ENCODE measurements at places on chromosomes 13 and 19. TPM values are rescaled to one million over a fixed set of nuclear protein-coding genes. Genes with fewer than 3 reads are reported as not detected.

DNA sequence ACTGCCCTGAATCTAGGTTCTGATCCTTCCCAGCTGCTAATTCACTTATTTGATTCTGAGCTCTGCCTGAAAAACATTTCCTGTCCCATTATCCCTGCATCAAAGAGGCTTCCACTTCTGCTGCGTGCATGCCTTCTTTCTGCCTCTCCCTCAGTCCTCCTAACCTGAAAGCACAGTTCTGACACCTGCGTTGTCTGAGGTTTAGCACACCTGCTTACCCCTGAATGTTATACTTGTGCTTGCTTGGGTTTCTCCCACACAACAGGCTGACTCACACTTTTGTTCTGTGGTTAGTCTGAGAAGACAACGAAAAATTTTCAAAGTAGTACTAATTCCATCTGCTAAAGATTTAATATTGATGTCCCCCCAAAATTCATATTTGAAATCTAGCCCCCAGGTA lies 3.1 kb upstream of the SOHLH2 start:
- DNase-seq: no peak

DNA sequence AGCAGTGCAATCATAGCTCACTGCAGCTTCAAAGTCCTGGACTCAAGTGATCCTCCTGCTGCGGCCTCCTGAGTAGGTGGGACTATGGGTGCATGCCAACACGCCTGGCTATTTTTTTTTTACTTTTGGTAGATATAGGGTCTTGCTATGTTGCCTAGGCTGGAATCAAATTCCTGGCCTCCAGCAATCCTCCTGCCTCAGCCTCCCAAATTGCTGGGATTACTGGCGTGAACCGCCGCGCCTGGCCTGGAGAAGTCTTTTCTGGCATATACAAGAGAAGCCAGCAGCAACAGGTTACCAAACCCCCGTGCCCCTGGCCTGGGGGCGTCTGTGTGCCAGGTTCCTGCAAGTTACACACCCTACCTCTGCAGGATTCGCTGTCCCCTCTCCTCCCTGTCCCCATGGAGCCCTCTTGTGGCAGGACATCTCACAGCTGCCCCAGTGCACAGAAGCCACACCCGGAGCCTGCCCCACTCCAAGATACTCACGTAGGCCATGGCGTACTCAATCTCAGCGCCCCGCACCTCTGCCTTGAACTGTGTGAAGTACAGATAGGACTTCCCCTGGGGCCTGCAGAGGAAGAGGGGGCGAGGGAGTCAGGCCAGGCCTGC lies 9.9 kb downstream of the MYDGF start:
- DNase-seq: no peak

DNA sequence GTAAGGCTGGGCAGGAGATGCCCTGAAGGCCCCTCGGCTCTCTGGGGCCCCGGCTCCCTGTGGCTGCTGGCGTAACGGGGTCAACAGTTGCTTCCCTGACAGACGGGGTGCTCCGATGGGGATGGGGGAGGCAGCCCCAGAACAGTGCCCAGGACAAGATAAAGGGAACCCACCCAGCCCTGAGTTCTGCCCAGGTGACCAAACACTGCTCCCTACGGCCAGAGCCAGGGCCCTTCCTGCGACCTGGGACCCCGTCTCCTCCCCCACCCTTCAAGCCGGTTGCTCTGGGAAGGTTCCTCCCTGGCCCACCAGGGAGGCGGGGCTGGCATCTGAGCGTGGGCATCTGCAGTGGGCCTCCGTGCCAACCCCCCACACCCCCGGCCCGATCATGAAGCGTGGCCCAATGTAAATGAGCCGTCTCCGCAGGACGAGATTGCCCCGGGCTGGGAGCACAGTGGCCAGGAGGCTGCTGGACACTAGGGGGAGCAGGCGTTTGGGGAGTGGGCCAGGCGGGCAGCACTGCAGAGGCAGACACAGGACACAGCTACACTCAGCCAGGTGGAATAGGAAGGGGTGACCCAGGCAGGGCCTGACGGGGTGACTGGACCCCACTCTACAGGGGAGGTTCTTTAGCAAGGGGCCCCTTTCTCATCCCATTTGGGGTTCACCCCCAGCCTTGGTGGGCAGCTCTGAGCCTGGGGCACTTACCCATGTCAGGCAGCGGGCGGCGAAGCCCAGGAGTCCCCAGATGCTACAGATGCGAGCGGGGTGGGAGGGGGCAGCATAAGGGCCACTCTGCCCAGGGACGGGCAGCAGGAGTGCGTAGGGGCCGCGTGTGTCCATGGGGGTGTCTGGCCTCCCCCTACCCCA lies 1.2 kb upstream of the NKPD1 start:
- no peak for DNase-seq

DNA sequence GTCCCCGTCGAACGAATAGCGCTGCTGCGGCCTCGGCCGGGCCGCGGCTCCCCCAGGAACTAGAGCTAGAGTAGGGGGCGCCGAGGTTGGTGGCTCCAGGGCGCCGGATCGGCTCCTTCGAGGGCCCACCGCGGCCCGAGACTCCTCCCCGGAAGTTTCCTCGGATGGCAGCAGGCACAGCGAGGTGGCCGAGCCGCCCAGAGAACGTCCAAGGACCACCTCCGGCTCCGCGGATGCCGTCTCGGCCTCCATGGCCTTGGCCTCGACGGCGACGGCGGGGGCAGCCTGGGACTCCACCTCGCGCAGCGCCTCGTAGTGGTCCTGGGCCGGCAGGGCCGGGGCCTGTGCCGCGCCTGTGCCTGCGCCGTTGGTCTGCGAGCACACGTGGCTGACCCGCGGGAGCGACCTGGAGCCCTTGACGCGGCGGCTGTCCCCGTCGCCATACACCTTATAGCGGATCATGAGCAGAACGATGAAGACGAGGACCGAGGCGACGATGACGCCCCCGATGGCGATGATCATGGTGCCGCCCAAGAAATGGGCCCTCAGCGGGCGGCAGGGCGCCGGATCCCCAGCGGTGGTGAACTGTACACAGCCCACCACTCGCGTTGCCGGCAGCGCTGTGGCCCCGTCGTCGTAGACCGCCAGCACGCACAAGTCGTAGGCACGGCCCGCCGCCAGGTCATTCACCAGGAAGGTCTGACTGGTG lies 11.8 kb downstream of the IFNL1 start:
- no peak for DNase-seq

DNA sequence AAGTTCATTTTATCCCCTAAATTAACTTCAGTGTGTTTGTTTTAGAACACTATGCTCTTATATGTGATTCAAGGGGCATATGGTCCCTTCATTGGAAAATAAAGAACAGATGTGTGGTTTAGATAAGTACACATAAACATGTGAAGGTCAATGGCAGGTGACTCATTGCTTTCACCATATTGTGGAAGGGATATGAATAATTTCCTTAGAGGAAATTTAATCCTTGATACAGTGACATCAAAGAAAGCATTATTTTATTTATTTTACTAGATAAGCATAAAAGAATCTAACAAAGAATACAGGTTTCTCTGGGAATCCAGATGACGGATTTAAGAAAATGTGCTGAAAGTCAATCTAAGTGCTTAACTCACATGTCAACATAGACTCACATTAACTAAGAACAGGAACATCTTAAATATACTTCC lies 373.5 kb downstream of the KCTD12 start:
- DNase-seq: no peak

DNA sequence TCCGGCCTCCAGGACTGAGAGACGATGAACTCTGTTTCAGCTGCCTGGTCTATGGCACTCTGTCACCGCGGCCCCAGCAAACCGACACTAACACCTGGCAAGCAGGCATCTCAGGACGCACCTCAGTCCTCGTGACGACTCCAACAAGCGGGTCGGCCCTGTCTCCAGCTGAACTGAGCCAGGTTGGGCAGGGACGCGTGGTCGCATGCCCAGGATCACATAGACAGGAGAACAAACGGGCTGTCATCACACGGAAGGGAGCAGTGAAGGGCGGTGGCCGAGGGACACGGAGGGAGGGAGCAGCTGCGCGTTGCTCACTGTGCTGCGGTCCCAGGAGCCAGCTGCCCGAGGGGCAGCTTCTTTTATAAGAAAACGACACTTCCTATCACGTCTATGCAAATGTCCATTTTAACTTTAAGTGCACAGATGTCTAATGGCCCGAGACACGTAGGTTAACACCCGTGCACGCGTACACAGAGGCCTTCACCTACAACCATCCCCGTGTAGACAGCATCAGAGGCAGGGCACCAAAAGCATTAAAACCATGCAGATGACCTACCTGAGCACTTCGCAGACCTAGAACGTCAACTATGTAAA lies 8.9 kb downstream of the SGTA start:
- DNase-seq: no peak

GRCh38 chr13:37594550-37594949 lies 4.0 kb downstream of the POSTN start:
- DNase-seq: no peak

GRCh38 chr13:100875392-100876043 lies 200.9 kb upstream of the TMTC4 start:
- DNase-seq: no peak

GRCh38 chr13:36862002-36862685 lies 43.1 kb downstream of the RFXAP start:
- DNase-seq: no peak

DNA sequence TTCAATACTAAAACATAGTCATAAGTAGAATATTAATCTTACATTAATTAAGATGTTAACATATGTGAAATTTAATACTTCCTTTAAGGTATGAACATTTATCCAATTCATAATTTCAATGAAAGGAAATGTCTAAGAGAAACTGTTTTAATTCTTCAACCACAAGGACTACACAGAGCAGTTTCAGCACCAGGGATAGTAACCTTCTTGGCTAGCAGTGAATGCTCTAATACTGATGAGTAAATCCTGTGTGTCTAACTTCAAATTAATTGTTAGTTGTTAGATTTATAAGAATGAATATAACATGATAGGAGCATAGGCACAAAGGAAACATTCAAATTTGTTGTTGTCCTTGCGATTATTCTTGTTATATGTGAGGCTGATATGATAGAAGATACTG lies 15.6 kb upstream of the NBEA start:
- DNase-seq: no peak

DNA sequence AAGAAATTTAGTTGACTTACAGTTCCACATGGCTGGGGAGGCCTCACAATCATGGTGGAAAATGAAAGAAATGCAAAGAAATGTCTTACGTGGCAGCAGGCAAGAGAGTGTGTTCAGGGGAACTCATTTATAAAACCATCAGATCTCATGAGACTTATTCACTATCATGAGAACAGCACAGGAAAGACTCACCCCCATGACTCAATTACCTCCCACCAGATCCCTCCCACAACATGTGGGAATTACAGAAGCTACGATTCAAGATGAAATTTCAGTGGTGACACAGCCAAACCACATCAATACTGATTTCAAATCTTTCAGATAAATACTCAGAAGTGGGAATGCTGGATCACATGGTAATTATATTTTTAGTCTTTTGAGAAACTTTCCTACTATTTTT lies 1357.9 kb downstream of the SLITRK5 start:
- DNase-seq: no peak

- DNase-seq: no peak
Observed at GRCh38 chr13:42474954-42475353, 99.0 kb upstream of the TNFSF11 start.

- no peak for DNase-seq
Observed at GRCh38 chr13:111288276-111288675, 32.2 kb upstream of the TEX29 start.

DNA sequence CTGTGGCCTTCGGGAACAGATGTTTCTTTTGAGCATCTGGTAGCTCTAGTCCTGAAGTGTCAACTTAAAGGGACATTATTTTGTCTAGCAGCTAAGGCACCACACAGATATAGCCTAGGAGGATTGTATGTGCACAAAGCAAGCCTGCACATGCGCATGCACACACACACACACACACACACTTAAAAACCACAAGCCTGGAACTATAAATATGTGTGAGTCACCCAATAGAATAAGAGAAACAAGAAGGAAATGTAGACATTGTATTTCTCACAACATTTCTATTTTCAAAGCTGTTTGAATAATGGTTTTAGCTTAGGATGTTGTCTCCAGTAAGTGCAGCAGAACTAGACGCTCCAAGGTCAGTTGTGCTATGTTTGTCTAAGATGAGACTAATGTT lies 516.5 kb downstream of the SUCLA2 start:
- no peak for DNase-seq

DNA sequence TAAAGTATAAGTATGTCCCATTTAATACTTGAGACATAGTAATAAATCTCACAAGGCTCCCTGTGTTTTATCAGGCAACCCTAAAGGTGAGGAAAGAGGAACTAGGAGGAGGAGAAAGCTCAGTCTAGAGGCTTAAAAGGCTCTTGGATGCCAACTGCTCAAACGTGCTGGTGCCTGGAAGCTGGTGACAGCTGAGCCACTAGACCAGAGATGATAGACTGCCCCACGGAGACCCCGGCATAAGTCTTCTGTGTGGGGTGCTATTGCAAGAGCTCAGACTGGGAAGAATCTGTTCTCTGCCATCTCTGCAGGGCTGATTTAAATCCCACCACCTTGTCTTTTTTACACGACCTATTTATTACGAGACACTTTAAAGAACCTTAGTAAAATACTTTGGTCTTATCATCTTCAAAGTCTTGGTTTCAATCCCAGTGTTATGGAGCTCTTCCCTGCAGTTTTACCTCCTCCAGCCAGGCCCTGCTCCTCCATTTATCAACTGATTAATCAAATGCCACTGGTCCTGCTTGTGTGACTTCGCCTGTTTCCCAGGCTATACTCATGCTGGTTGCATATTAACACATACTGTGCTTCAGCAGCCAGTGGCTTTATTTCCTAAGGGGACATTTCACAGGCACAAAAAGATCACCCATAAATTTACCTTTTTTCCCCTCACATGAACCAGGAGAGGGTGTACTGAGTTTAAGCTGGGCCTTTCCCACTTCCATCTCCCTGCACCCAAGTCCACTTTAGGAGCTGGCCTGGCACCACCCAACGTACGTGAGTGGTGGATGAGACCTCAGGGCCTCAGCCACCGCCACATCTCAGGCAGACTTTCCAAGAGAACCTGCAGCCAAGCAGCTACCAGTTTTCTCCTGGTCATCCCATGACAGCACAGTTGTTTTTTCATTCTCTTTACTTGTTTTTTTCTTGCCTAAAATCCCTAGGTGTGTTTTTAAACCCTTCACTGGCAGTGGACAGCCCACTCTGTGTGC lies 7.8 kb upstream of the ATP12A start:
- DNase-seq: no peak

GRCh38 chr19:9075064-9075949 lies 11.6 kb upstream of the OR1M1 start:
- no peak for DNase-seq

GRCh38 chr19:31988256-31988655 lies 357.2 kb upstream of the ZNF507 start:
- no peak for DNase-seq

- DNase-seq: no peak
Observed at GRCh38 chr13:49295244-49295643, 47.5 kb downstream of the CDADC1 start.

DNA sequence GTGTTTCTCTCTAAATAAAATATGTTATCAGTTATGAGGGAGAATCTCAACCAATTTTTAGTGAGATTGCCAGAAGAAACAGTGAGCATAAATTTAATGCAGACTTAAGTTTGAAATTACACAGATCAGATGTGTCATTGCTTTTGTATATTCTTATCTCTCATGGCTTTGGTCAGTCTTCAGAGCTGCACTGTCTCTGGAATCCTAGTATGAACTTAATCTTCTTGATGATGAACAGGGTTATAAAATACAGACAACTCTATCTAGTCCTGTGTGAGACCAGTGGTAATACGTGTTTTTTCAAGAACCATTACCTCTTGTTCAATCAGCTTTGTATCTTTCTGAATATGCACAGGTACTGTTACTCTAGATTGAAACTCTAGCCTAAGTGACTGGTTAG lies 528.0 kb downstream of the DACH1 start:
- DNase-seq: no peak

Gene SYCN
- total RNA-seq: not detected

Gene CYP4F8
- total RNA-seq: not detected

Gene HSPB6
- total RNA-seq: not detected

Gene UBE2L5
- total RNA-seq: not detected

Gene POU2F2
- total RNA-seq: 24.5 TPM

Gene ZNF556
- total RNA-seq: not detected

Gene RANBP3
- 86.9 TPM for total RNA-seq

Gene KCNN1
- total RNA-seq: not detected

All from T-helper 17 cell (primary cell).